H54 (cell line): ENCODE measurements at places on chromosomes 7 and 10.

GRCh38 chr7:19317461-19317860, 172.2 kb upstream of the FERD3L start:
- no peak for DNase-seq

DNA sequence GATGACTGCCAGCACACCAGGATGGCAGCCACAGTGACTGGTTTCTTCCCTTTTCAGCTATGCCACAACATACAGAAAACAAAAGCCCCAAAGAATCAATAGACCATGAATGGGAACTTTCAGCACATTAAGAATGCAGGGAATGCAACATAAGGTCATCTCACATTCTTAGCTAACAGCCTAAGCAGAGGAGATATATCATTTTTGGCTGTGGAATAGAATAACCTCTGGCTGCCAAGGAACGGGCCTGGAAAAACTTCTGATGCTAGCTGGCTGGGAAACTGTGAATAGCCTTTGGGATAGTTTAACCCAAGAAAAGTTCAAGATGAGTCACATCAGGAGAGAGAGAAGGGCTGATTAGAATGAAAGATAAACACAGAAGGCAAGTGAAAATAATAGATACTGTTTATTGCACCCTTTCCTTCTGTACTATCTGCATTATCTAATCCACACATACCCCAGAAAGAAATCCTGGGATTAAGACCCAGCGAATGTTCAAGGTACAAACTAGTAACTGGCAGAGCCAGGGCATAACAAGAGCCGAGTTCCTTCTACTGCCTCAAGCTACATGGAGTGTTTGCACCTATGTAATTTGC, 169.2 kb downstream of the SEMA3A start:
- peak; percentile 19 for DNase-seq

- no peak for DNase-seq
Observed at GRCh38 chr7:112346381-112347060, 103.7 kb upstream of the IFRD1 start.

DNA sequence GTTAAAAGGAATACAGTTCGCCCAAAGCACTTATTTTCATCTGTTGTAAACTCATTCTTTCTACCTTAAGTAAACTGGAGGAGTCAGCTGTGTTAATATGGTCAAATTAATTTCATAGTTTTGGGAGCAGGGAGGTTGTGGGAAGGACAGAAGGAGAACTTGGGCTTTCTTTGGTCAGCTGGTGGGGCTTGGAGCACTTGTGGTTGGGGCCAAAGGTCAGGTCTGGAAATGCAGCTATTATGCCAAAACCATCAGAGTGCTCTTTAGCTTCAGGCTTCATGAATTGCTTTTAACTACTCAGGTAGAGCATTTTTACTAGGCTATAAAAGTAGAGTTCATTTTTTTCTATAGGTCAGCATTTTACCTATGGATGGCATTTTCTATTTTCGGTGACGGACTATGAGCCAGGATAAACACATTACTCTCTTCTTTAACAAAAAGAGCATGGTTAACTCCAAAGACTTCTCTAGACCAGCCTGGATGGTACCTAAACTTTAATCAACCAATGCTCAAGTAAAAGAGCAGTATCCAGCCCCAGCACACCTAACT, 30.0 kb downstream of the STEAP4 start:
- DNase-seq = no peak

DNA sequence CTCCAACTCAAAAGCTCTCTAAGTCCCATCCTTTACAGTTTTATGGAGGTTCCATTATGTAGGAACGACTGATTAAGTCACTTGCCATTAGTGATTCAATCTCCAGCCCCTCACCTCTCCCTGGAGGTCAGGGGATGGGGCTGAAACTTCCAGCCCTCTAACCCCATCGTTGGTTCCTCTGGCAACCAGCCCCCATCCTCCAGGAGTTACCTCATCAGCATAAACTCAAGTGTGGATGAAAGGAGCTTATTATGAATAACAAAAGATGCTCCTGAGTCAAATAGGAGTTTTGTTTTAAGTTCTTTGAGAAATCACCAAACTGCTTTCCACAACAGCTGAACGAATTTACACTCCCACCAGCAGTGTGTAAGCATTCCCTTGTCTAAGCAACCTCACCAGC, 494.3 kb upstream of the AUTS2 start:
- DNase-seq = no peak

GRCh38 chr7:2380461-2380860, 22.9 kb upstream of the CHST12 start:
- DNase-seq = no peak

DNA sequence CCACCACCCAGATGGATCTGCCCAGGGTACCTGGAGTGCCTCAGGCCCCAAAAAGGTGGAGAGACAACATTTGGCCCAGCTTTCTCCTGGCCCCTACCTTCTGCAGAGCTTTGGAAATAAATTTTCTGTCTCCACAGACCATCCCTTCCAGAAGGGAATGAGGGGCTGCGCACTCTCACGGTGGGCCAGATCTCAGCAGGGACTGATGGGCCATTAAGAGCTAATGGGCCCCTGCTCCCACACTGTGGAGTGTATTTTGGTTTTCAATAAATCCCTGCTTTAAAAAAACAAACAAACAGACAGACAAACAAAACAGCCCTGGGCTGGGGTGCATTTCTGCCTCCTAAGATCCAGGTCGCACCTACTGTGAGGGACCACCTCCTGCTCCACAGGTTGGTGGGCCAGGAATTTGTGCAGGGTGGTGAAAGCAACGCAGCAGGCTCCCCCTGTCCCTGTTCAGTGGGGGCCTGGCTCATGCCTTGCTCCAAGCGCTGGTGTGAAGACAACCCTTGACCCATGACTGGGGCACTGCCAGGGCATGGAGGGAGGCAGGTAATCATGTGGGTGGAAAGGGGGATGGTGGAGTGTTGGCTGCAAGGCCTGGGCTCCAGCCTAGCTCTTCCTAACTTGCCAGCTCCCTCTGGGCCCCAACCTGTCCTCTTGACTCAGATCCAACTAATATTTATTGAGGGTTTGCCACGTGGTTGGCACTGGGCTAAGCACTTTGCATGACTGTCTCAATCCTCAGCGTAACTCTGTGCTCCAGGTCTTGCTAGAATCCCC, 88.5 kb downstream of the COL13A1 start:
- DNase-seq = no peak

- peak; percentile 8 for DNase-seq
Observed at GRCh38 chr10:1715821-1716220, 21.5 kb downstream of the ADARB2 start.

DNA sequence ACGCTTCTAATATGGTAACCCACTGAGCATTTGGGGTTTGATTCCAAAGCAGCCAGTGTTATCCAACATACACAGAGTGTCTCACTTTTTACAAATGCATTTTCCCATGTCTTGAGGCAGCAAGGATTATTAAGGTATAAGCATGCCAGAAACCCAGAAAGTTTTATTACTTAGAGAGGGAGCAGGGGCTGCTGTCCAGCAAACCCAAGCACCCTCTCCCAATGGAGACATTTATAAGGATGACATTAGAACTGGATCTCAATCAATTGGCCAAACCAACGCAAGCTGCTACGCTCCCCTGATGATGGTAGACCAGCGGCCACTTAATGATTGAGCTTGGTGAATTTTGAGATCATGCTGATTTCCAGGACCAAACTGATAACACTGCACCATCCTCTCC, 176.3 kb downstream of the FANK1 start:
- DNase-seq = no peak

DNA sequence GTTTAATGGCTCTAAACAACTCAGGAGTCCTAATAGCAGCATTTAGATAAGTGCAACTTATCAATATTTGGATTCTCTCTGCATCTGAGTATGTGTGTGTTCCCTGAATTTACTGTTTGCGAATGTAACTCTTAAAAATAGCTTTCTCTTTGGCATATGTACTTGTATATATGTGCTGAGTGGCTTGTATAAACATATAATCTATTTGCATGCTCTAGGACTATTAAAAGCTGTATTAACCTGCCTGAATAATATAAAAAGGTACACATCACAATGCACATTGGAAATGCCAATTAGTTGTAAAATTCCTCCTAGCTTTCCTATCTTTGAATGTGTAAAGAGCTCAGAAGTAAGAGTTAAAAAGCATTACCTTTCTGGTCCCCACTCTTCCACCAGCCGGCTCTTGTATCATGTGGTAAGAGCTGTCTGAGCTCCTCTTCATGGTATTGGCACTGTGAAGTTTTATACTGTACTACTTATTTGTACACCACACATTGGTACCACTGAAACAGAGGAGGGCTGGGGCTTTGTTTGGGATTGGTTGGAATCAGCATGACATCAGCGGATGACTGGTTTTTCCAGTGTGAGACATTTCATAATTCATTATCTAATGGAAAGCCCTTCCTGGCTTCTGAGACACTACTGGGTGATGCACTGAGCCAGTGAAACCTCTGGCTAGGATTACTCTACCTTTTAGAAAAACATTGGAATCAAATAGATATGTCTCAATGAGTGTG, at the start of gene INHBA:
Gene INHBA, minus strand, starts transcription at position 456 of the 737 bp plus-strand sequence. CDS start 2,716 bp downstream, outside the sequence.
- DNase-seq = no peak

DNA sequence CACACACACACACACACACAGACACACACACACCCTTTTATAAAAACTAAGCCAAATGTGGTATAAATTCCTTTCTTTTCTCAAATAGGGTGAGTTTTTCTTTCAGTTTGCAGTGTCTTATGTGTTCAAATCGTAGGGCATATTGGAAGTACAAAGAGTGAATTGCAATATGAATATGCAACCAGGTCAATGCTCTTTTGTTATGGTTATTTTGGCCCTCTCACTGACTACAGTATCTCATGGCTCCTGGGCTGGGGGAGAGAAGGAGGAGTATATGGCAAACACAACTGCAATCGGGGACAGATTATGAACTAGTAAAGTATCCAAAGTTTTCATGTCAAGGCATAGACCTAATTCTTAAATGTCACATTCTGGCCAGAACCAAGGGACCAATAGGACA, 301.9 kb downstream of the PLXDC2 start:
- DNase-seq = no peak

- peak; percentile 52 for DNase-seq
Observed at GRCh38 chr7:37916673-37917660, at the start of gene SFRP4. SFRP4 (minus strand) TSS chr7:37916817; CDS start chr7:37916537, 280 bp downstream.

DNA sequence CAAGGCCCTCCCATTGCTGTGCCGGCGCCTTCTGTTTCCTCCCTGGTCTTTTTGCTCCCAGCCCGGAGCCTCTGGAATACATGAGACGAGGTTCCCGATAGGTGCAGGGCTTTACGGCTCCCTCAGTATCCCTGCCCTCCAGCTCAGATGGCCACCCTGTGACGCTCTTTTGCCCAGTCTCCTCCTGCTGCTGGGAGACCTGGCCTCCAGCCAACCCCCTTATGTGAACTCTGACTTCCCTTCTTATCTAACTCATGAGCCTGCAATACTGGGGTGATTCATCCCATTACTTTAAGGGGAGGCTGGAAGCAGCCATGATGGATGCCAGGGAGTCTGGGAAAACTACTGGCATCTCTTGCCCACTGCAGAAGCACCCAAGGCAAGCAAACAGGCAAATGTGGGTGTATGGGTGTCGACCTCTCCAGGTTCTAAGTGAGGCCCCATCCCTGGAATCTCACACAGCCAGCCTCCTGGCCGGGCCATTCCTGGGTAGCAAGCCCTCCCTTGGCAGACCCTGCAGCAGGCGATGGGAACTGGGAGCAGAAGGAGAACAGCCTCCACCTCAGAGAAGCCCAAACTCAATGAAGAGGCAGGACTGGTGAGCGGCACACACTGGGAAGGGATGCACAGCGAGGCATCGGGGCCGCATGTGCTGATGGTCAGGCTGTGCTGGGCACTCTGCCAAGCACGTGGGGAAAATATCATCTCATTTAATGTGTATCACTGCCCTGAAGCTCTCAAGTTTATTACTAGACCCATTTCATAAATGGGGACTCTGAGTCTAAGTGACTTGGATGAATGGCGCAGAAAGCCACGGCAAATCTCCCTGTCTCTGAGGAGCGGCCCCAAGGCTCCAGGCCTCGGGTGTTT, 97.5 kb downstream of the FAM53B start:
- peak; percentile 52 for DNase-seq

DNA sequence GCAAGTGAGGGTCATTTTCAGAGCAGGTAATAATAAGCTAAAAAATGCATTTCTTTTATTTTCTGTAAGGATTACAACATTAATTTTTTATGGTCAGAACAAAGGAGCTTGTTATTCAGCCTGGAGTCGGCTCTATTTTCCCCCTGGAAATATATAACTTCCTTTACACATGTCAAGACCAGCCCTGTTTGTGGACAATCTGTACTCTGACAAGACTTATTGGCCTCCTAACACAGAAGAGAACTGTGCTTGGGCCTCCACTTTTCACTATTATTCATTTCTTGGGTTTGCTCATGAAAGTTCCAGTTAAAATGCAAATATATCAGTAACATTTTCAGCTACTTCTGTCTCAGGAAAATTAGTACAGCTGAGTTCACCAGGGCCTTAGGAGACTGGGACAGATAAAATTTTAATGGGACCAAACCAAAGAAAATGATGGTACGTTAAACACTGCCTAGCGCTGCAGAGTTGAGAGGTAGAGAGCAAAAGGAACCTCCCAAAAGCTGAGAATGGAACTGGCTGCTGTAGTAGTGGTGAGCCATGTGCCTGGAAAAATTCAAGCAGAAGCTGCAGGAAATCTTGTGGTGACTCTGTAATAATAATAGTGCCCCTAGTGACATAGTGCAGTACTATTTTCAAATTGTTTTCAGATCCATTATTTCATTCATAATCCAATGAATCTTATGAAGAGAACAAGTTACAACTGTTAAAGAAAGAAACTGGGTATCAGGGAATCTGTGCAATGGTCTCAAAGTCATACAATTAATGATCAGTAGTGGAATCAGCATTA, 227.2 kb upstream of the KIAA1217 start:
- no peak for DNase-seq

DNA sequence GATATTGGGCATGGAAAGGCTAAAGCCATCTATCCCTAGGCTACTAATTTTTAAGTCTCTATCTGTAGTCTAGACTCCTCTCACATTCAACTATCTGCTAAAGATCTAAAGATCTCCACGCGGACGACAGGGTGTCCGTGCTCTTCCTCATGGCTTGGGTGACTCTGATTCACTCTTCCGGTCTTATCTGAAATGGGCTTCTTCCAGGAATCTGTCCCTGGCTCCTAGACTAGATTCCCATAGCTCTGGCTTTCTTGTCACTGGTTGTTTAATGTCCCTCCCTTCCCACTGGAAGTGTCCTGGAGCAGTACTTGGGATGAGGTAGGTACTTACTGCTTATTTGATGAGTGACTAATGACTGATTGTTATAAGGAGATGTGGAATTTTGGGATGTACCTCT, 62.0 kb upstream of the PODXL start:
- no peak for DNase-seq

- DNase-seq = peak; percentile 22
Observed at GRCh38 chr7:138125598-138126111, 49.4 kb downstream of the AKR1D1 start.

DNA sequence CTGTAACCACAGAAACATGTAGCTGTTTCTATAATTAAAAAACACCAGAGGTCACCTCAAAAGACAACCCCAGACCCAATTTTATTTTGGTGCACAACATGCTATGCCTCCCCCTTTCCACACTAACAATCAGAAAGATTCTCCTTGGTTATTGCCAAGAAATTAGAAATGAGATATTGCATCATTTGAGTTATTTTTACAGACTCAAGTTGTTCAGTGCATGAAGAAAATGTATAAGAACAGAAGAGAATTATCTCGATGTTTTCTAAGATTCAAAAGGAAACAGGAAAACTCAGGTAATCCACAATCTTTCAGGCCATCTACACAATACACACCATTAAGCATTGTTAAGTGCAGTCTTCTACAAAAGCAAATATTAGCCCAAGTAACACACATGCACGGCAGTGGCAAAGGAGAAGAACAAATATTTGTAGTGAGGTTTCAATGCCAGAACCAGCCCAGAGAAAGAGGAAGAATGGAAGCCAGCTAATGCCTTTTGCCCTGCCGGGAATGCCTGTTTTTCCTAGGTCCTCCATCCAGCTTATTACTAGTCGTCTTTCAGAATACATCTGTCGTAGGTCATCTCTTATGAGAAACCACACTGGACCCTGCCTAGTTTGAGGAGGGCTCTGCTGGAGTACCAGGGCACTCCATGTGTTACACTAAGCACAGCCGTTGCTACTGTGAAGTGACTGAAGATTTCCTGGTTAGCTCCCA, 67.6 kb upstream of the C1GALT1 start:
- DNase-seq = no peak
